Brain pericyte (primary cell): ENCODE measurements at places on chromosomes 1 and 21.
A peak's percentile ranks its signal among the peaks of the same experiment; 100 is the strongest.

DNA sequence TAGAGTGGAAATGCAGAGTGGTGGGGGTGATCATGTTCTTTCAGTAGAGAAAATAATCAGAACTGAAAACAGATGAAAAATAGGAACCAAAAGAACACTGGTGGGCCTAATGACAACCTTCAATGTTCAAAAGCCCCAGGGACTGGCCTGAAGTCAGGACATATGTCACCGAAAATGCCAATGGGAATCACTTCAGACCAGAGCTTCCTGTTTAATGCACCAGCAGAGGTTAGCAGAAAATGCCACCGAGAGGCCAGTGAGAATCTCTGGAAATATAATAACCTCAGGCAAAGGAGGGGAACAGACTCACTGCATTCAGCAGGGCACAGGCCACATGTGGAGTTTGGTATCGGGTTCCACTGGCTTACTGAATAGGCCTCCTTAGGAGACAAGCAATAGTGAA is 15.9 kb upstream of the CD58 start:
- peak; percentile 42 for DNase-seq

DNA sequence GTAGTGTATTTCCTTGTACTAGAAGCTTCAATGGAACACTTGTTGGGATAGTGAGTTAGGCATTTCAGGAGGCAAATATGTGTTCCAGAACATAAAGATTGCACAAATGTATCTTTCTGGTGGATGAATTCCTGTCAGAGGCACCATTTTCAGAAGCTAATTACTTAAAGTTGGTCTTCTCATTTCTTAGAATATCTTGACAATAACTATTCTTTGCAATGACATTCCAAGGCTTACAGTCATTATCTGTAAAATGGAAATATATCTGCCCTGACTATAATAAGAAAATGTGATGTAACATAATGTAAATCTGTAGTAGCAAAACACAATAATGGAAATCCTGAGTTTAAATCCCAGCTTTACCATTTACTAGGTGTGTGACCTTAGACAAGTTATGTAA is 2.7 kb downstream of the VCAM1 start:
- no peak for DNase-seq

DNA sequence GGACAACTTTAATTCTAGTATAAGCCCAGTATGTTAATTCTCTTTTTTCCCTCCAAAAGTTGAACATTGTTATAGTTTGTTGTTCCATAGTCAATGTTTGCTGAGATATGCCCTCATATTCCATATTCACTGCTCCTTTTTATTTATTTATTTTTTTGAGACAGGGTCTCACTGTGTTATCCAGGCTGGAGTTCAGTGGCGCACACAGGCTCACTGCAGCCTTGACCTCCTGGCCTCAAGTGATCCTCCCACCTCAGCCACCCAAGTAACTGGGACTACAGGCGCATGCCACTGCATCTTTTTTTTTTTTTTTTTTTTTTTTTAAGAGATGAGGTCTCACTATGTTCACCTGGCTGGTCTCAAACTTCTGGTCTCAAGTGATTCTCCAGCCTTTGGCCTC is 38.7 kb downstream of the GFI1 start:
- no peak for DNase-seq

GRCh38 chr1:76254104-76255030 is 179.8 kb downstream of the ST6GALNAC3 start:
- no peak for DNase-seq

GRCh38 chr1:97006044-97006661 is 284.6 kb downstream of the PTBP2 start:
- DNase-seq: peak; percentile 47

GRCh38 chr21:14993115-14993514 is 71.7 kb downstream of the NRIP1 start:
- no peak for DNase-seq

DNA sequence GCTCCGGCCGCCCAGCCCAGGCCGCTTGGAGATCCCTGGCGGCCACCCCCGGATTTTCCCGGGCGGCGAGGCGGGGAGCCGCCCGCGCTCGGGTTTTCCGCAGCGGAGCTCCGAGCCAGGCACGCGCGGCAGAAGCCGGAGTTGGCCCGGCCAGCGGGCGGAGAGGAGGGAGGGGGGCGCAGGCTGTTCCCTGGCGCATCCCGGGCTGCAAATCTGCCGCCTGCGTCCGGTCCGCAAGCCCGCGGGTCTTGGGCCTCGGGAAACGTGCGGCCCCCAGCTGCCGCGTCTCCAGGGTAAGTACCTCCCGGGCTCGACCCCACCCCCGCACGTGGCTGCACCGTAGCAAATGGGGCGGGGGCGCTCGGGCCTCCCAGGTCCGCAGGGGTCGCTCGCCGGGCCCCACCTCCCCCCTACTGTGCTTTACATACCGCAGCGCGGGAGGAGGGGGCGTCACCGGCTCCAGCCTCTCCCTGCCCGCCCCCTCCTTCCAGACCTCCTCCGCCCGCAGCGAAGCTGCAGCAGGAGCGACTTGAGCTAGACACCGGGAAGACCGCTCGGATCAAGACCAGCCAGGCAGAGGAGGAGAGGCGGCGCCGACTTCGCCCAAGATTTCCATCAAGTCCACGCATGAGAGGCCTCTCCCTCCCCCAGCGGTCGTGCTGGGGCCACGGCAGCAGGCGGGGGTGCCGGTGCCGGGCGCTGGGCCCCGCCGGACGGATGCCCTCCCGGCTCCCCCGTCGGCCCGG is 1.6 kb downstream of the TMEM200B start:
- no peak for DNase-seq

GRCh38 chr1:183832459-183832858 is 27.5 kb downstream of the RGL1 start:
- no peak for DNase-seq

GRCh38 chr1:151578941-151579340 is 32.9 kb upstream of the SNX27 start:
- no peak for DNase-seq

DNA sequence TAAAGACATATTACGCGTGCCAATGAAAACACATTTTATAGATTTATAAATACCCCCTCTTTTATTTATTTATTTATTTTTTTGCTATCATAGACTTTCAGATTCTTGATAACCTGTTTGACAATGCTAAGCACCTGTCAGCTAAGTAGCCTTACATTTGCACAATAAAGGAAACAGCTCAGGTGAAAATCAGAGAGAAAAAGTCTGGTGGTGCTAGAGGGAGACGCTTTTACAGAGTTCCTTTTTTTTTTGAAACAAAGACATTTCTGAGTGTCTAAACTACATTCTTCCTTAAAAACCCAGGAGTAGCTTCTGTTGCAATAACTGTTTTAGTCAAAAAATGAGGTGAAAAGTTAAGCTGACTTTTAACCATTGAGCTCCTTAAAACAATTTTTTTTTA is 1611.6 kb downstream of the NCAM2 start:
- no peak for DNase-seq

DNA sequence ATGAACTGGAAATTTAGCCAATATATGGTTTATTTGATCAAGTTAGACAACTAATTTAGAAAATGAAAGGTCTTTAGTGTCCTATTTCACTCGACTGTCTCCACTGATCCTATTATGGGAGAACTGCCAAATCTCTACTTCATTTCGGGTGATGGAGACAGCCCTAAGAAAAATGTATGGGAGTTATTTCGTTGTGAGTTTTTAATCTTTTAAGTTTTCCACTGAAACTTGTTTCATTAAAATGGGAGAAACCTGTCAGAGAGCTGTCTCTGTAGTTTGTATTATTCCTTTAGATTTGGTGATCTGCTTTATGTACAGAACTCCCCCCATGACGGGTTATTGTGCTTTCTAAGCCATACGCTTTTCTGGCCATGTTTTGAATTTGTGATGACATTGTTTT is 899.7 kb downstream of the ADGRL2 start:
- DNase-seq: no peak

GRCh38 chr1:176628775-176629174 is 165.8 kb downstream of the PAPPA2 start:
- no peak for DNase-seq

DNA sequence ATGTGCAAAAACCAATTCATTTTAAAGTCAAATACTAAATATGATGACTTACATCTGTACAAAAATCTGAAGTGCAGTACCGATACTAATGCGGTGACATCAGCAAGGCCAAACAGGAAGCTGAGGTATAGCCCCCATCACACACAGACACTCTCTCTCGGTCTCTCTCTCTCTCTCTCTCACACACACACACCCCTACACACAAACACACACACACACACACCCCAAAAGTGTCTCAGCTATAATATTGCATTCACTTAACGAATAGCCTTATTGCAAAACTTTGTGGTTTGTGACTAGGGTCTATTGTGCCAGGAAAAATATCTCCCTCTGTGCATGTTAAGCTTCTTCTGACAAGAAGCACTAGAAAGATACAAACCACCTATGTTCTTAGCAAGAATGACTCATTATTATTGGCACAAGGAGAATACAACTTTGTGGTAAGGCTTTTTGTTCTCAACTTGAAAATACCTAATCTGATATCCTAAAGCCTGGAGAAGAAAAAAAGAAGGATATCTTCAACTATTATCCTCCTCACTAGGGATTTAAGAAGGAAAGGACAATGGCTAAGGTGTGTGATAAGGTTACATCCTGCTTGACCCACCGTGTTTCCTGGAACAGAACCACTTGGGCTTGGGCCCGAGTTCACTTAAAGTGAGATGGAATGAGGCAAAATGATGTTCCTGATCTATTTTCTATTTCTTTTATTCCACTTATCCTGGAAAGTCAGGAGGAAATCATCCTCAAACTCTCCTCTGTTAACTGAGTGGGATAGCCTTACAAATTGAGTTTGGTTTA is 107.1 kb downstream of the NIBAN1 start:
- DNase-seq: peak; percentile 83

DNA sequence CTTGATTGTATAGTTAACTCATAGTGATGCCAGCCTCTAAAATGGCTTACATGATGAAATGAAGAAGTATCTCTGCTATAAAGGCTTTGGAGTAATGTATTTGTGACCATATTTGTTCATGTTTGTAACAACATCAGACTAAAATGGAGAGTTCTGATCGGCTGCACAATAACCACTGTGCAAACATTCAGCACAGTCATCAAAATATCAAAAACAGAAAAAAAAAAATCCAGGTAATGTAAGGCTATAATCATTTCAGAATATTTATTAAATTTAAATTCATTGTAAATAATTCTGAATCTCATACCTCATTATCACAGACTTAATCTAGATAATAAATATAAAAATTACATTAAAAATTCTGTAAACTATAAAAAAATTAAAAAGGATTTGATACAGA is 1161.8 kb downstream of the MRPL39 start:
- DNase-seq: no peak

DNA sequence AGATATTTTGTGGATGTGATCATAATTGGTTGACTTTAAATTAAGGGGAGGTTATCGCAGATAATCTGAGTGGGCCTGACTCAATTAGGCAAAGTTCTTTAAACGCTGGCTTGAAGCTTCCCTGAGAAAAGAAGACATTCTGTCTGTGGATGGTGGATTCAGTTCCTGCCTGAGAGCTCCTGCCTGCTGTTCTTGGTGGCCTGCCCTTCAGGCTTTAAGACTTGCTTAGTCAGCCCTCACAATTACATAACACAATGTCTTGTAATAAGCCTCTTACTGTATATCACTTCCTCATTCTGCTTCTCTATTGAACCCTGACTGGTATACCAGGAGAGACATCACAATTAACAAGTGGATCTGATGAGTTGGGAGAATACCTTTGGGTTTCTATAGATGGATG is 50.2 kb downstream of the KCNJ6 start:
- DNase-seq: no peak

GRCh38 chr1:109531826-109532364 is 7.8 kb upstream of the GPR61 start:
- no peak for DNase-seq

DNA sequence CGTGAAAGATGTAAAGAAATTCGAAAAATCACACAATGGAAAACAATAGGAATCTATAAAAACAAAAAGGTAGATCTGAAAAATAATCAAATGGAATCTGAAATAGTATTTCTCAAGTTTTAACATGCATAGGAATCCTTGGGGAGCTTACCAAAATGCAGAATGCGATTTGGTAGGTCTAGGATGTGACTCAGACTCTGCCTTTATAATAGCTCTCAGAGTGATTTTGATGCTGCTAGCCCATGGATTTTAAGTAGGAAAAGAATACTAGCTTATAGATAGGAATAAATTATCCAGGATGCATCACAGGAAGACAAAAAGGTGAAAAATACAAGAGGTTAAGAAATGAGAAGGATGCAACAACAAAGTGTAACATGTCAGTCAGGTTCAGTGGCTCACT is 14.1 kb upstream of the RABGGTB start:
- DNase-seq: no peak

DNA sequence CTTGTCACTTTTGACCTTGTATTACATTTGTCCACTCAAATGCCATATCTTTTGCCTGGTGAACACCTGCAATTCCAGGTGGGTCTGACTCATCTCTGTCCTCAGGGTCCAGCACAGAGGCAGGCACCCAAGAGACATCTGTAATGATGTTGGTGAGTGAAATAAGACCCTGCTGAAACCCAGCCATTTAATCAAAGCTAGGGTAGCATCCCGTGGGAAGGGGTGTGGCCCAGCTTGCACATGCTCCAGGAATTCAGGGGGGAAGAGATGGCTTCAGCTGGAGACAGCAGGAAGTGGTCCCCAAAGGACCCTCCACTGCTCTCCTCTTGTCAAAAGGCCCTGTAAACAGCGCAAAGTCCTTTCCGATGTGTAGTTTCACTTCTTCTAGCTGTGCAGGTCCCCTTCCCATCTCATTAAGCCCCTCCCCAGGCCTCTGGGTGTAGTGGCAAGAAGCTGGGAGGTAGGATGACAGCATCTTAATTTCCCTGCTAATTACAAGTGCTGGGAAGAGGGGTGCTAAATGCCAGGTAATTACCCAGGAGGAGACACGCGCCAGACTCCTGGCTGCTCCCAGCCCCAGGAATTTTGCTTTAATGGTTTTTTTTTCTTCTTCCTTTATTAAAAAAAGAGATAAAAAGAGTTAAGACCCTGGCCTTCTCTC is 54.4 kb upstream of the TRABD2B start:
- no peak for DNase-seq

DNA sequence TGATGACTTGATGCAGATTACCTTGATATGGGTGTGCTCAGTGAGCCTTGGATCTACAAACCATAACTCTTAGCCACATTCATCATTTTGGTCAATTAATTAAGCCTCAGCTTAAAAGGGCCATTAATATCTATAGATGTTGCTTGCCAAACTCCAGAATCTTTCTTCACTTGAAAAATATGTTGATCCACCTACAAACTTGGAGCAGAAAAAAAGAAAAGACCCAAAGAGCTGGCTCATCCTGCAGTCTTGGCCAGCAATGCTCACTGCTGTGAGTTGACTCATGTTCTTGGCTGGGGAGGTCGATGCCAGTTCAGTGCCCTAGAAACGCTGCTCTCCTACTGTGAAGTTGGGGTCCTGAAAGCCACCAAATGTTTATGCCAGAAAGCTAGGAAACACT is 75.4 kb downstream of the DPT start:
- no peak for DNase-seq

DNA sequence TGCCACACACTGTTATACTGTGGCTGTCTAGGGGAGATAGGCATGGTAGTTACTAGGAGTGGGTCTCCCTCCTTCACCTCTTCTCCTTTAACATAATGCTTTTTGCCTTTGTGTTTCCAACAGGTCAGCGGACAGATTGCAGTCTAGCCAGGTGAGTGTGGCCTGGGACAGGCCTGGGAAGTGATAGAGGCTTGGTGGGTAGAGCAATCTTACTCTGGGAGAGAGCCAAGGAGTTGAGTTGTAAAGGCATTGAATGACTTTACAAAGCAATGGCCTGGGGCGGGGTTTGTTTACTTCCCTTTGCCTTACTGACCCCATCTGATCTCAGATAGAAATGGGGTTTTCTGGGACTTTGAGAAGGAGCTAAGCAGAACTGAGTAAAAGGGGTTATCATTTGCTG is 51.0 kb upstream of the IKBKE start:
- DNase-seq: no peak

GRCh38 chr21:26157801-26158200 is 12.8 kb downstream of the APP start:
- DNase-seq: no peak

- DNase-seq: no peak
Measured at GRCh38 chr1:97906567-97907241, 14.1 kb downstream of the DPYD start.
